ENCODE measurements at places on chromosomes 3 and 15.

GRCh38 chr3:107217172-107217571 is 160.1 kb upstream of the CCDC54 start:
- no peak for DNase-seq

- no peak for DNase-seq
Measured at GRCh38 chr15:42474827-42475226, 16.1 kb downstream of the ZNF106 start.

DNA sequence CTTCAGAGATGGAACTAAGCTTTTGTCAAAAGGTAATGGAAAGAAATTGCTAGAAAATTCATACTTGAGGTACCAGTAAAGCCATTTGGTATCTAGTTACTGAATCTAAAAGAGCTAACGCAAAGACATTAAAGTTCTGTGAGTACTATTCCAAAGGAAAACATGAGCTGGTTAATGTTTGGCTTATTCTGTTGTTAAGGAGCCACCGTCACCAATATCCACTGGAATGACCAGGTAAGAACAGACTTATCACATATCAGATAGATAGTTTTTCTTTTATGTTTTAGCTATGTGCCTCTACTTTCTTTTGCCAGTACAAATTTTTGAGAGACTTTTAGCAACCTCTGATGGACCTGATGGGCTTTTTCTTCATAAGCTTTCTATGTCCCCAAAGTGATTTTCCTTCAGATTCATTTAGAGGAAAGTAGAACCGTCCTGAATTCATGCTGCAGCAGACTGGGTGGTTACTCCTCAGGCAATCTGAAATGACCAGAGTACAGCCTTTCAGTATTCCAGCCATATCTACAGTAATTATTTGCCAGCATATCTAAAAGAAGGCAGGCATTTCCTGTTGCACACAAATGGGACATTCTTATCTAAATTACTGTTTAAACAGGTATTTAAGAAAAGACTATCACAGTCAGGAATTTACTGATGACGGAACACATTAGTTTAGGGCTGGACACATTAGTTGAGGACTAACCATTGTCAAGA is 274.1 kb downstream of the MECOM start:
- DNase-seq: no peak

- no peak for DNase-seq
Measured at GRCh38 chr15:90209591-90209990, 8.5 kb downstream of the SEMA4B start.

GRCh38 chr3:46228260-46229242 is 13.7 kb upstream of the CCR3 start:
- no peak for DNase-seq

DNA sequence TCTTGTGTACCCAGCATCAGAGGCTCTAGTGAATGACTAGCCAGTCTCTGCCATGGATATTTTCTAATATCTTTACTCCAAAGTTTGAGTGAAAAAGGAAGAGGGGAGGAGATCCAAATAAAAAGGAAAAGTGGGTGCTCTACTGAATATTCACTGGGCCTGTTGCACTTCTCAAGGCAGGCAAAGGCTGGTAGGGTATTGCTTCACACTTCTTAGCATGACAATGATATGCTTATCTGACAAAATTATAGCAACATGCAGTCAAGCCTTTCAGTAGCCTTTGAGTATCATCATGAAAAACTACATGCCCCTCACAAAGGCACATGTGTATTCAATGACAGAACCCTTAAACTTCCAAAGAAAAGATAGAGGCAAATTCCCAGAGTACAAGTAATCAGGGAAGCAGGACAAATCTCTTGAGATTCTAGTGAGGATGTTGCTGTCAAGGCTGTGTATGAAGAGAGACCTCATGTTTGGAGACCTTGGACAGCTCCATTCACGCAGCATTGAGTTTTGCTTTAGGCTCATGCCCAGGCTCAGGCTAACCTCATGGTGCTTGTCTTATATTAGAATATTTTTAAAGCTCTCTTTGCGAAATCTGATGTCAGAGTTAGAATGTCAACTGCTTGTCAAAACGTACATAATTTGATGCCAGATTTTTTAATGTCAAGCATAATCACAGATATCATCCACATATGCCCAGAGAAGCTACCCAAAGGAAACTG is 506.9 kb downstream of the OCA2 start:
- DNase-seq: no peak

- DNase-seq: no peak
Measured at GRCh38 chr3:52181543-52181942, 16.4 kb upstream of the ALAS1 start.

All from stimulated activated CD8-positive, alpha-beta memory T cell treated with anti-CD3 and anti-CD28 coated beads, Interleukin-7, amount 100 ng/mL, for 1 hour (primary cell).